ENCODE measurements at places on chromosomes 5 and 9.

DNA sequence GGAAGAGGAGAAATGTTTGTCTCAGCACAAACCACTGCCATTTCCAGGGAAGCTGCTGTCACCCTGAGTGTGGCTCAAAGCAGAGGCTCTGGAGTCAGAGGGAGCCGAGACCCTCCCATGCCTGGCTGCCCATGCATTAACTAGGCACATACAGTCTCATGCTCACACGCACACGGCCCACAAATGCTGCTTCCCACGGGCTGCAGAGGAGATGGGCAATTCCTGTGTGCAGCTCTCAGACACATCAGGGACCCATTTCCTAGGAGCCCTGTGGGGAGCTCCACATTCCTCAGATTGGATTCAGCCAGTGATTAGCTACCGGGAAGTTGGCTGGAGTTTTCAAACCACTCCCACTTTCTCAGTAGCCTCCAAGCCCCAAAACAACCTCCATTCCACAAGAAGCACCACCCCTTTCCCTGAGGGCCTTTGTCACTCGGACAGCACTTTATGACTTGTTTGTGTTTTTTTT lies 9.1 kb upstream of the PTGES start:
- no peak for DNase-seq

GRCh38 chr5:15774632-15775031 lies 274.7 kb downstream of the FBXL7 start:
- no peak for DNase-seq

DNA sequence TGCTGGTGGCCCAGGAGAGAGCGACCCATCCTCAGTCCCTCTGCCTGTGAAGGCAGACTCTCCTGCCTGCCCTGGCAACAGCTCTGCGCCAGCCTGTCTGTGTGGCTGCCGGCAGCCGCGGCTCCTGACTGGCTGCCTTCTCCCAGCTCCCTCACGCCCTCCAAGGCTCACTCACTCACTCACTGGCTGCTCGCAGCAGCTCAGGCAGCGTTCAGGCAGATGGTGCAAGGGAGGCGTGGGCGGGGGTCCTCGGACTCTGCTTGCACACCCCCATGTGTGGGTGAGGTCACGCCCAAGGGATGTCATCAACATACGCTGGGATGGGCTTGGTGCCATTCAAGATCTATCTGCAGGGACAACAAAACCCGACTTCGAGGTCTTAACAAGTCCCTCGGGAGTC lies 66.7 kb downstream of the DAB2IP start:
- DNase-seq: no peak

DNA sequence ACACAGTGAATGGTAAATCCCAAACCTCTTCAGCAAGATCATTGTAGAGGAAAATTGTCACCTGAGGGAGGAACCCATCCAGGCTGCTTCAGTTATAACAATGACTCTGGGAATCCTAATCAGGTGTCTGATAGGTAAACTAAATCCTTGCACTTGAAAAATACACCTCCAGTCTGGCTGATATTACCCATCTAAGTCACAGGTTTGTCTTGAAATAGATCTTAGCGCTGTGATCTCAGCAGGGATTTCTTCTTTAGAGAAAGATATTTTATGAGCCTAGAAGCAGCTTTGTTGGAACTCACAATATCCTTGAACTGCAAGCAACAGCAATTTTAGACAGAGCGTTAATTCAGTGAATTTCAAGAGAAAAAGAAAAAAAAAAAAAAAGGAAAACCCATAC lies 149.7 kb downstream of the SGCD start:
- DNase-seq: no peak

DNA sequence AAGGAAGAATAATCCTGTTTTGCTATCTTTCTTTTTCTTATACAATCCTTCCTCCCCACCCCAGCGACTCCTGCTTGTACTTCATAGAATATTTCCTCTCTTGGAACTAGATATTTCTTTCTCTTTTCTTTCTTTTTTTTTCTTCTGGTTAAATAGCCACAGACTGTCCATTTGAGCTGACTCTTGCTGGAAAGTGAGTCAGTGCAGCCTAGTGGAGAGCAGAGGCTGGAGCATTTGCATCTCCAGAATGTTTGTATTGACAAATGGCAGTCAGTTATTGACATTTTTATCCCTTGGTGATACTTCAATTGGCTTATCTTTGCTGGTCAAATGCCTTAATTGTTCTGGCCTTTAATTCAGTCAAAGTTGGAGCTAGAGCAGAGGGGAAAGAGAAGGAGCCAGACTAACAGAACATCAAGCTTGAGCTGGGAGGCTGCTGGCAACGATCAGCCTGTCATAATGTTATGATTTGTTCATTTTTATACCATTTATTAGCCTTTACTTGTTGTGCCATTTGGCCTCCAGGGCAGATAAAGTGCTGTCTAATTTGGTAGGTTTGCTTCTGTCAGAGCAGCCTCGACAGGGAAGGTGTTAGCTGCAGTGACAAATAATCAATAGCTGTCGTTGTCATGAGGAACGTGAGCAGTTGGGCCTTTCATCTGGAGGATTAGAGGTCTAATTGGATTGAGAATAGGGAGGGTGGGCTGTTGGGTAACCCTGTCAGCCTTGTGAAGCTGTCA lies 69.0 kb downstream of the INVS start:
- DNase-seq: no peak

DNA sequence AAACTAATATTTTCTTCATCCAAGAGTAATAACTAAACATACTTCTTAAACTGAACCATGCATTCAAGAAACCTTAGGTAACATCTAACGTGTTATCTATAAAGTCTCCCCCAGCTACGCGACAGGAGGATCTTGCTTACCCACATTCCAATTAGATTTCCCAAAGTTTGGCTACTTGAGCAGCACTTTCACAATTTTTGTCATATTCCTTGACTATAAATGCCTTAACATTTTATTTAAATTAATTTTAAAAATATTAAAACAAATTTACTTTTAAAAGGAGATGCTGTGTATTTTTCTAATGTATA lies 25.3 kb upstream of the IFNE start:
- DNase-seq: no peak

- no peak for DNase-seq
These were observed 557 bp upstream of the IL3 start for GRCh38 chr5:132059696-132060500.

GRCh38 chr9:95096807-95097206 lies 220.7 kb downstream of the FANCC start:
- DNase-seq: no peak

DNA sequence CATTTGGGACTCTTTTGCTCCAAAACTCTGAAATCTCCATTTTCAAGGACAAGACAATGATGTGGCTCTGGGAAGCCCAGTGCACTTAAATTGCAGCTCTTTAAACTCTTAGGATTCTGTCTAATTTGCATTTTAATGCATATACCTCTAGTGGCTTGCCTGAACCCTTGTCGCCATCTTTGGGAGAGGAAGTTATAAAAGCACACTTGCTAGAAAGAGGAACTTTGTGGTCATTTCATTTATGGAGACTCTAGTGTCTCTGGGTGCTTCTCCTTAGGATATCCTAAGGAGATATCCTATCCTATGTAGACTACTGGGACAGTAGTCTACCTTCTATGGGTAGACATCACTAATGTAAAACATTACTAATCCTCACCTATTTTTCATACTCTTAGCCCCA lies 77.3 kb upstream of the SLC1A3 start:
- no peak for DNase-seq

DNA sequence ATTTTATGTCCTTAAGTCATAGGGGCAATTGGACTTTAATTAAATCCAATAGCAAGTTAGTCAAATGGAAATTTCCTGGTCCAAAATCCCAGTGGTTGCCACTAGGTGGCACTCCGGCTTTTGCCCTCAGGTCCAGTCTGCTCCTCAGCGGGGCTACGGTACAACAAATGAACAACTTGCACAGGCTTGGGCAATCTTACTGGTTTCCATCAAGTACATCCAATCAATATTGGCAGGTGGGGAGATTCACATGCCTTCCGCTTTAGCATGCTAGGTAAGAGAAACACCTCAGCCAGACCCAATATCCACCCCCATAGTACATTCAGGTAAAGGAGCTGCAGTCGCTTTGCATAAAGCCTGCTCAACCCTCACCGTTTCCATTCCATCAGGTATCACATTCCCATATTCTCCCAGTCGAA lies 6.3 kb upstream of the MXD3 start:
- no peak for DNase-seq

DNA sequence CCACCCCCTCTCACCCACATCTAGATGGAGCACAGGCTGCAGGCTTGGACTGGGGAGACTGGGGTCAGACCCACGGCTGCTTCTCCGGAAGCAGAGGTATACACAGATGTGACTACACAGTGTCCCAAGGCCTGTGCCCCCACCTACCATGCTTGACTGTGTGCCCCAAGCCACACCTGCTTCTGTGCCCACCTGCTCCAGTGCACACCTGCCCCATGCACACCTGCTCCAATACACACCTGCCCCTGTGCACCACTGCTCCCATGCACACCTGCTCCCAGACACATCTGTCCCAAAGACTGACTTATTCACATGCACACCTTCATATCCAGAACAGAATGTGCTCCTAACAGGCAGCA lies 5.5 kb upstream of the COL5A1 start:
- no peak for DNase-seq

DNA sequence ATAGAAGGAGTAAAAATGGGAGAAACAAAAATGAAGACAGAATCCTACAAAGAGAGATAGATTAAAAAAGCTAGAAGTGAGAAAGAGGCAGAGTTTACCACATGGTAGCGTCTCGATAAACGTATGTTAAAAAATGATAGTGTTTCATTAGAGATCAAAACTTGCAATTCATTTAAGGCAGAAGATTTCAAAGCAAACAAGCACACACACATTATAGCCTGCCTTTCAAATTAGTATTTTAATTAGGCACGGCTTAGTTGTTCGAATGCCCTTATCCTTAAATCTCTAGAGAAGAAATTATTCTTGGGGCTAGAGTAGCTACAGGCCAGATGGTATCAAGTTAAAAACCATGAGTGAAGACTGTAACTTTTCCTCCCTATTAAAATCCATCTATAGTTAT lies 6.0 kb downstream of the STOM start:
- no peak for DNase-seq

DNA sequence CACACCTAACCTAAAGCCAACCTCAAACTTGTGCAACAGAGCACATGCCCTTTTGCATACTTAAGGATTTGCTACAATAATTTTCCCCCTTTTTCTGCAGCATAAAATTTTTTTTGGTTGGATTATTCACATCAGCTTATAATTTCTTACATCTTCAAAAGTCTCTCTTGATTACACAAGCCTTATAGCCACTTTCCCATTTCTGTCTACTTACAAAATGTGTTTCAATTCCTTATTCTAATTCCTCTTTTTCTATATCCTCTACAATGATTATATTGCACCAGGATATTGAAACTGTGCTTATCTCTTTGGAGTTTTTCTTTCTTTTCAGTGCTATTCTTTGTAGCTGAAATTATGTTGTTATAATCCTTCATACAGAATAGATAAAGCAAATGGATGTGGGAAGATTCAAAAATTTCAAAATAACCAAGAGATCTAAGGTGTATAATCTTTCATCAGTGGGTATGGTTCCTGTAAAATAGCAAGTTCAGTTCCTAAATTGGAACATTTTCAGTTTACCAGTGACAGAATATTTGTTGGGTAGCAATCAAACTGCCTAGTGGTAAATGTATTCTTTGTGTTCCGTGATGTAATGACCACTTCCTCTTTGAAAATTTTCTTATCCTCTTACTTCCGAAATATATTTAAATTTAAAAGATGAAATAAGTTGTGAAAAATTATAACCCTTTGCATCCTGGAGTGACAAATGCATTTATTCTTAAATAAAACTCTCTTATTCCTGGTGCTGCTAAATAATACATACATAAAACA lies 386.8 kb upstream of the CHD1 start:
- DNase-seq: no peak

DNA sequence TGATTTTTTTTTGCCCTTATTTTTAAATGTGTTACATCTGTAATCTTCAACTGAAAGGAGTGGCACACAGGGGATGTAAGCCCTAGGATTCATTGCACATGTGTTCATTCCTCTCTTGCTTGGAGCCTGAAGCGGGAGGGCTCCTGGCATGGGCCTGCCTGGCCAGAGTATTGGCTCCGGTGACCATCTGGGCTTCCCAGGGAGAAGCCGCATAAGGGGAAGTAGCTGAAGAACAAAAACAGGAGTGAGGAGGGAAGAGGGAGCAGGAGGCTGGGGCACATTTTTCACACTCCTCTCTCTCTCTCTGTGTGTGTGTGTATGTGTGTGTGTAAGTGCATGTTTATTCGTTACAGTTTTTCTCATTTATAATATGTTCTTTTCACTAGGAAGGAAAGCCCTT lies 269.9 kb downstream of the PRR16 start:
- DNase-seq: no peak

- DNase-seq: no peak
These were observed 987 bp downstream of the RAB24 start for GRCh38 chr5:177302354-177303110.

- no peak for DNase-seq
These were observed 132.9 kb downstream of the SIL1 start for GRCh38 chr5:139065306-139065705.

DNA sequence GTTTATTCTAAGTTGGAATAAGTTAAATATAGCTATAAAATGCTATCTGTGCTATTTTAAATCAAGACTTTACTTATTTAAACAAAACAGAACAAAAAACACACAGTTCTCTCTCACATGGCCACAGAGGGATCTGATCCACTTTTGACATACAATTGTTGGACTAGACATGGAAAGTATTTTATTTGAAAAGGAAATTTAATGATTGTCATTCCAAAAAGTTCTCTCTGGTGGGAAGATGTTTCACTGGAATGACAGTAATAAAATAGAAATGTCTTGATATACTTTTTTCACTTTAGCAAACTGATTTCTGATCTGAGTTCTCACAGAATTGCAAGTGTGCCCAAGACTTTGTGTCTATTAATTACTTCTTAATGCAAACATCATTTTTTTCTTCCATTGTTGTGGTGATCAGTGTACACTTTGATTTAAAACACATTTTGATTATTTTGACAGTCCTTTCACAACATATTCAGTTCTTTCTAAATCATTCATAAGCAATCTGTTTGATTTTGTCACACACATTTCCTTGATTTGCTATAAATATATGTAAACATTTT lies 30.1 kb upstream of the MINAR2 start:
- no peak for DNase-seq

DNA sequence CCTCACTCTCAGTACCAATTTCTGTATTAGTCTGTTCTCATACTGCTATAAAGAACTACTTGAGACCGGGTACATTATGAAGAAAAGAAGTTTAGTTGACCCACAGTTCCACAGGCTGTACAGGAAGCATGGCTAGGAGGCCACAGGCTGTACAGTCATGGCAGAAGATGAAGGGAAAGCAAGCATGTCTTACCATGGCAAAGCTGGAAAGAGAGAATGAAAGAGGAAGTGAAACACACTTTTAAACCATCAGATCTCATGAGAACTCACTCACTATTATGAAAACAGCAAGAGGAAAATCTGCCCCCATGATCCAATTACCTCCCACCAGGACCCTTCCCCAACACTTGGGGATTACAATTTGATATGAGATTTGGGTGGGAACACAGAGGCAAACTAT lies 698.8 kb downstream of the CDH9 start:
- DNase-seq: no peak

All from GM06990 (cell line).